Breast epithelium (tissue), 4 donors: ENCODE measurements at places on chromosomes 5 and 9. TPM values are rescaled to one million over a fixed set of nuclear protein-coding genes. Genes with fewer than 3 reads are reported as not detected.

TMCO6 gene
- 34.1 TPM for total RNA-seq

DIPK1B gene
- total RNA-seq, result 5.6 TPM

CCL27 gene
- not detected for total RNA-seq

WDR38 gene
- 0.33 TPM for total RNA-seq

CDH6 gene
- total RNA-seq, result 3.9 TPM

ANKRD34B gene
- total RNA-seq, result not detected

- DNase-seq, result no peak
- H3K36me3 ChIP-seq, result no peaks in the 10 kb centered on the region
- no peak overlapping the region for H3K27ac ChIP-seq
- no peaks in the 10 kb centered on the region for H3K4me1 ChIP-seq
These were observed 214.2 kb downstream of the TRIM32 start for GRCh38 chr9:116901260-116901659.

- H3K4me3 ChIP-seq, result no peak overlapping the region
- H3K36me3 ChIP-seq, result no peaks in the 10 kb centered on the region
- no peaks in the 10 kb centered on the region for H3K4me1 ChIP-seq
- no peaks in the 10 kb centered on the region for H3K27me3 ChIP-seq
- no peak overlapping the region for H3K27ac ChIP-seq
- no peak for DNase-seq
These were observed 121.8 kb downstream of the SLF1 start for GRCh38 chr5:94740286-94740685.

DNA sequence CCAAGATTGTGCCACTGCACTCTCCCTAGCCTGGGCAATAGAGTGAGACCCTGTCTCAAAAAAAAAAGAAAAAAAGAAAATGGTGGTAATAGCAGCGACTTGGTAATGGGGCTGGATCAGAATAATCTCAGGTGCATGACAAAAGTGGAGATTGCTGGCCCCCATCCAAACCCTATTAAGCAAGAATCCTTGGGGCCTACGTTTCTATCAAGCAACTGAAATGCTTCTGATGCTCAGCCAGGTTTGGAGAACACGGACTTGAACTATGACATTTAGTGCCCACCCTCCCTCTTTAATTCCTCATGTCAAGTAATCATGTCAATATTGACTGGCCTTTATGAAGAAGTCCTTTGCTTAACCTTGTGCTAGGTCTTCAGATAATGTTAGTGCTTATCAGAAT is 6.6 kb downstream of the C5orf52 start:
- no peaks in the 10 kb centered on the region for H3K36me3 ChIP-seq
- no peaks in the 10 kb centered on the region for H3K4me1 ChIP-seq
- no peak for DNase-seq
- H3K27ac ChIP-seq, result no peak overlapping the region

DNA sequence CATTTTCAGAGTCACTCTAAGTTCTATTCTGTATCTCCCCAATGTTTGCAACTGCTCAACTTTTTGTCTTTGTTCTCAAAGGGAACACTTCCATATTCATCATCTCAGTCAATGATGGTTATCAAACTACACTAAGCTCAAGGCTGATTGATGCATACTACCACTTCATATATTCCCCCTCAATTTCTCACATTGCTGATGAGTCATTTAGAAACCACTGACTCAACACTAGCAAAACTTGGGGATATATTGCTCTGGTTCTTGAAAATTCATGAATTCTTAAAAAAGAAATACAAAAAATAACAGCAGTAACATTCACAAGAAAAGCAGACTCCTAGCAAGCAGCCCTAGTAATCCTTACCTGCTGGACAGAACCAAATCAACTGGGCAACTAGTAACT is 52.2 kb downstream of the ABHD17B start:
- no peaks in the 10 kb centered on the region for H3K27me3 ChIP-seq
- H3K36me3 ChIP-seq, result no peaks in the 10 kb centered on the region
- H3K4me1 ChIP-seq, result no peaks in the 10 kb centered on the region
- DNase-seq, result no peak
- H3K27ac ChIP-seq, result no peak overlapping the region

- H3K4me3 ChIP-seq, result no peak overlapping the region
- H3K4me1 ChIP-seq, result no peaks in the 10 kb centered on the region
- no peak overlapping the region for H3K27ac ChIP-seq
These were observed 345.9 kb upstream of the NUDT12 start for GRCh38 chr5:103908336-103909080.

DNA sequence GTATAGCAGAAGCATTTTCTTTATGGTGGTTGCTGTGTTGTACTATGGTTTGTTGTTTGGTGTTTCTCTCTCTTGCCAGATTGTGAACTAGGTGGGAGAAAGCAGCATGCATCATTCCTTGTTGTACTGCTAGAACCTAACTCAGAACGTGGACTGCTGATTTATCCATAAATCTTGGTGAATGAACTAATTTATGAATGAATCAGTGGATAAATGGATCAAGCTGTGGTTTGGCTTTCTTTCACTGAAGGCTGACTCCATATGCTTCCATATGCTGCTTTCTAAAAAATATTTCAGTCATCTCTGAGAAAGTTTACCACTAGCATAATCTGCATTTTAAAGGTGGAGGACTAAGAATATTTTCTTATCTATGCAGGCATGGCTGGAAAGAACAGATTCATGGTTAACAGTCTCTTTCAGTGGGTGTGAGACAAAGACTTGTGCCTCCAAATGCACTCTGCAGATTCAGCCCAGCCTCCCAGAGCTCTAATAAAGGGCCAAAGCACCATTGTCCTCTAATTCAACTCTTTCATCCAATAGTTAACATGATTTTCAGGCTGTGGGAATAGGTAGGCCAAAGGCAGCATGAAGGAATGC is 237.7 kb downstream of the SH3GL2 start:
- H3K36me3 ChIP-seq, result no peaks in the 10 kb centered on the region
- DNase-seq, result no peak
- H3K27ac ChIP-seq, result no peak overlapping the region
- no peaks in the 10 kb centered on the region for H3K4me1 ChIP-seq
- no peak overlapping the region for H3K4me3 ChIP-seq
